ENCODE measurements at places on chromosomes 1 and 21.

GRCh38 chr1:115666702-115667101 lies 24.9 kb downstream of the VANGL1 start:
- no peaks in the 10 kb centered on the region for H3K4me1 ChIP-seq
- H3K27ac ChIP-seq = peak overlapping the region; percentile 55
- H3K27me3 ChIP-seq = no peaks in the 10 kb centered on the region
- no peak for DNase-seq
- H3K4me3 ChIP-seq = no peak overlapping the region

- H3K27me3 ChIP-seq = no peaks in the 10 kb centered on the region
- no peaks in the 10 kb centered on the region for H3K36me3 ChIP-seq
- no peak overlapping the region for H3K4me3 ChIP-seq
- H3K4me1 ChIP-seq = no peaks in the 10 kb centered on the region
- no peak for DNase-seq
Measured at GRCh38 chr1:248627971-248628844, 6.7 kb downstream of the OR2T11 start.

DNA sequence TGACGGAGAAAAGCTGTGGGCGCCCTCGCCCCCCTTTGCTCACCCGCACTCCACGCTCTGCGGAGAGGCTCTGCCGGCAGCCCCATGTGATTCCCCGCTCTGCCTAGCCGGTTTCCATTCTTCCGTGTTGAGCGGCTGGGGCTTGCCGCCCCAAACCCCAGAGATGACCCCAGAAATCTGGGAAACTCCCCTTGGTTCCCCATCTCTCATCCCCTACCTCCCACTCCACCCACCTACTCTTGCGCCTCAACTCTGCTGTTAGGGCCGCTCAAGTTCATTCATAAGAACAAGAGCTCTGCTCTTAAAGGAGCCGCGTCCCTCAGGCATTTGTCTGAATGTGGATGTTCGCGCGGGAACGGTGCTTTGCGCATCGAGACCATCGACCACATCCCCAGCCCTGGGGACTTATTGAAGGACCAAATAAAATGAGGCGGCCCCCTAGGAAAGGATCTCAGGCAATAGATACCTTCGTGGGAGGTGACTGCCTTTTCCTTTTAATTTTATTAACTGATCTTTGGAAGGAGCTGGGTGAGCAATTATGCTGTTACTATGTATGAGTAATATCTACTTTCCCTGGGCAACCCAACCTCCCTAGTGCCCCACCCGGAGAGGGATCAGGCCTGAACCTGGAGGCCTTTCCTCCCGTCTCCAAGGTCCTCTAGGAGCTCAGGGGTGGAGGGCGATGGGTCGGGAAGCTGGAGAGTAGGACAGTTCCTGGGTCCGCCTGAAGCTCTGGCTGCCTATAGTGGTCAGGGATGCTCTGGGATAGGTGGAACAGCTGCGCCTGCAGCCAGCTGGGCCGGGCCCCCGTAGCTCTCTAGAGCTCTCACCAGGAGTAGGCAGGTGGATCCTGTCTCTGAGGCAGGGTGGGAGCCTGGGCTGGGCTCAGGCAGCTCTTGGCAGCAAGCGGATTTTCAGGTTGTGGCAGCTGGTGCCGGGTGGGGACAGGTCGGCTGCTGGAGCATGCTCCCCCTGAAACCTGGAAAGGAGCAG lies 898 bp downstream of the MFSD2A start:
- peak; percentile 67 for DNase-seq
- H3K4me1 ChIP-seq = peaks cover 25% of the 10 kb centered on the region

- H3K4me1 ChIP-seq = peaks cover 29% of the 10 kb centered on the region
- DNase-seq = no peak
Measured at GRCh38 chr1:8517661-8518489, 200.0 kb downstream of the SLC45A1 start.

DNA sequence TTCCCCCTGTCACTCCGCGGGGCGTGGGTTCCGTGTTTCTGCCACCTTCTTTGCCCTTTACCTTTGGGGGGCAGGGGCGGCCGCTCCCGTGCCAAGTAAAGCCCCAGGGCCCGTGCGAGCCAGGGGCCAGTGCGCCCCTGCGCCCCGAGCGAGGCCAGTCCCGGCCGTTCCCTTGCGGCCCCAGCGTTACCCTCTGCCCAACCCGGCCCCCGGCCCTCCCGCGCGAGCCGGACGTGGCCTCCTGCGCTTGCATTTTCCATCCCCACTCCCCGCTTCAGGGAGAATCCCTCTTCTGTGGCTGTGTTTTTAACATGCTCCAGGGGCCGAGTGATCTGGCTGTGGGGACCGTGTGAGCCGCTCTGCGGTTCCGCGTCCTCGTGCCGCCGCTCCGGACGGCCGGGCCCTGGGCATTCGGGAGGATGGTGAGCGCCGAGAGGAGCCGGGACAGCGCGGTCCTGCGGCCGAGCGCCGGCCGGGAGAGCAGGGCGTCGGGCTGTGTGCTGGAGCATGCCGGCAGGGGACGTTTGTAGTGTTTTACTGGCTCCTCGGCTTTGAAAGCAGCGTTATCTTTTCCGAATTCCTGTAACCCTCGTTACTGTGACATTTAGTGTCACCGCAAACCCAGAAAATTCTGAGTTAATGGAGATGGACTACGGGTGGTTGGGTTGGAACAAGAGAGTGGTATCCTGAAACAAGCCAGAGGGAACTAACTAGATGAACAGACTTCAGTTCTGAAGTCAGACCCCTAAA lies 1.0 kb downstream of the GALNT2 start:
- H3K4me3 ChIP-seq = peak overlapping the region; percentile 77
- DNase-seq = no peak
- H3K36me3 ChIP-seq = no peaks in the 10 kb centered on the region
- H3K4me1 ChIP-seq = peaks cover 26% of the 10 kb centered on the region

DNA sequence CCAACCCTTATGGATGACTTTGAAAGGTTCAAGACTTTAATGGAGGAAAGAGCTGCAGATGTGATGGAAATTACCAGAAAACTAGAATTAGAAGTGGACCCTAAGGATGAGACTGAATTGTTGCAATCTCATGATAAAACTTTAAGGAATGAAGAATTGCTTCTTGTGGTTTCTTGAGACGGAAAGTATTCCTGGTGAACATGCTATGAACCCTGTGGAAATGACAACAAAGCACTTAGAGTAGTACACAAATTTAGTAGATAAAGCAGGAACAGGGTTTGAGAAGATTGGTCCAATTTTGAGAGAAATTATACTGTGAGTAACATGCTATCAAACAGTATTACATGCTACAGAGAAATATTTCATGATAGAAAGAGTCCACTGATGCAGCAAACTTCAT lies 215.4 kb downstream of the OMA1 start:
- no peak overlapping the region for H3K4me3 ChIP-seq
- H3K27ac ChIP-seq = no peak overlapping the region
- no peak for DNase-seq
- no peaks in the 10 kb centered on the region for H3K4me1 ChIP-seq
- no peaks in the 10 kb centered on the region for H3K36me3 ChIP-seq
- H3K27me3 ChIP-seq = no peaks in the 10 kb centered on the region

DNA sequence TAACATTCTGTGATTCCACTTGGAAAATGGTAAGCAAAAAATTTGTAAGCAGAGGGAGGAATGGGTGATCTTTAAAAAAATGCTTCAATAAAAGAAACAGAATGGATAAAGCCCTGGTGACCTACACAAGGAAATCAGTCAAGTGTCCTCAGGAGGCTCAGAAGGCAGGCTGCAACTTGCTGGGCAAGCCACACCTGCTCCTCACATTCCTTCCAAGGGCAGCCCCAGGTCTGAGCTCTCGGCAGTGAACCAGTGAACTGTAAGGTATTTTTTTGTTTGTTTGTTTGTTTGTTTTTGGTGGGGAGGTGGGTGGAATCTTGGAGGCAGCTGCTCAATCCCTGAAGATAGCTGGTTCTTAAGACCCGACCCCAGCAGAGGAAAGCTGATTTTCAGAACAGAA lies 4.4 kb downstream of the TACSTD2 start:
- H3K27me3 ChIP-seq = peaks cover 7% of the 10 kb centered on the region
- H3K36me3 ChIP-seq = no peaks in the 10 kb centered on the region
- peak; percentile 9 for DNase-seq
- H3K4me3 ChIP-seq = no peak overlapping the region
- H3K4me1 ChIP-seq = no peaks in the 10 kb centered on the region

GRCh38 chr1:212247179-212247721 lies 38.0 kb upstream of the PPP2R5A start:
- no peaks in the 10 kb centered on the region for H3K27me3 ChIP-seq
- H3K36me3 ChIP-seq = no peaks in the 10 kb centered on the region
- H3K4me1 ChIP-seq = no peaks in the 10 kb centered on the region
- DNase-seq = no peak
- H3K4me3 ChIP-seq = peak overlapping the region; percentile 6

DNA sequence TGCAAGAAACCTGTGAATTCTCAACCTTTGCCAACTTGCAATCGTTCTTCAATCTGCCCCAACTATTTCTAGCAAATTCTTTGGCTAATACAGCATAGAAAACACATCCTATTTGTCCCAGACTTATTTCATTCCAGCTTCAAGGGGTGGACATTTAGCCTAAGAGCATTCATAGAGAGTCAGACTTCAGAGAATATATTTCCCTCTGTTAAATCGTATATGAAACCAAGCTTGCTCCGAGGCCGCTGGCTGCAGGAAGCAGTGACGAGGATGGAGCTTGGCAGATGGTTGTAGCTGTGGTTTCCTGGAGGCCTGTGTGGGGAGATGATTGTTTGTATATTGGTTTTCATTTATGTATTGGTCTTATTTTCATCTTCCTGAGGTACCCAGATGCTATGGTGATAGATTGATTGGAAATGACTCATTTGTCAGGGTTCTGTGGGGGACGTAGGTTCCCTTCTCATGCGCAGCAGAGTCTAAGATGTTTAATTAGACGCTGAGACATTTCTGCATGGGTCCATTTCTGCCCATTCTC lies 26.1 kb downstream of the MAN1C1 start:
- no peak for DNase-seq
- H3K27ac ChIP-seq = peak overlapping the region; percentile 11
- H3K36me3 ChIP-seq = no peaks in the 10 kb centered on the region
- H3K4me1 ChIP-seq = no peaks in the 10 kb centered on the region

- H3K27ac ChIP-seq = no peak overlapping the region
- no peak for DNase-seq
- H3K4me1 ChIP-seq = peaks cover 39% of the 10 kb centered on the region
Measured at GRCh38 chr1:34856697-34857096, 2.9 kb downstream of the SMIM12 start.

DNA sequence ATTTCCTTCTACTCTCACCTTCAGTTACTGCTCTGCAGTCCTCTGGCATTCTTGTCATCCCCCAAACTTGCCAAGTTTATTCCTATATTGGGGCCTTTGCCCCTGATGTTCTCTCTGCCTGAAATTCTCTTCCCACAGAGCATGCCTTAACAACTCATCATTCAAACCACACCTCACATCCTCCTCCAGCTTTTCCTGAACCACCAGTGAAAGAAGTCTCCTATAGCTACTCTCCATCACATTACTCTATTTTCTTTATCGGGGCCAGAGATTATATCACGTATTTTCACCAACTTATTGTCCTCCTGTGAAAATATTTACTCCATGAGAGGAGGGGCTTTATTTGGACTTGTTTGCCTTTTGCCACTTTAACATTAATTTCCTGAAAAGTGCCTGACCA lies 32.1 kb downstream of the EXTL2 start:
- DNase-seq = no peak
- no peaks in the 10 kb centered on the region for H3K36me3 ChIP-seq
- no peak overlapping the region for H3K4me3 ChIP-seq

DNA sequence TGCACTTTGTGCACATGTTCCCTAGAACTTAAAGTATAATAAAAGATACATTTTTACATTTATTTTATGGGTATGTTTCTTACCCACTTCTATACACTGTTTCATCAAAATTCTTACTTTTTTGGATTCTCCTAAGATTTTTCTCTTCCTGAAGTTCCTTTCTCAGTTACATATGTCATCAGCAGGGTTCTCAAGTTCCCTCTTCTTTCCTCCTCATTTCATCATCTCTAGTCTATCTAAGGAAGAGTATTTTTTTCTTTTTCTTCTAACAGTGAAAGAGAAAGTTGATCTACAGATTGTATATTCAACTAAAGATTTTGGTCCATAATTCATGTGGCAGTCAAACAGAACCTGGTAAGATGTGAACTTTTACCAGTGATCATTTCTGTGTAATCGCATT lies 41.2 kb upstream of the CYYR1 start:
- no peak for DNase-seq
- H3K27me3 ChIP-seq = no peaks in the 10 kb centered on the region
- no peaks in the 10 kb centered on the region for H3K36me3 ChIP-seq
- H3K4me3 ChIP-seq = no peak overlapping the region

GRCh38 chr1:15918962-15919715 lies 56.8 kb downstream of the ZBTB17 start:
- no peak overlapping the region for H3K4me3 ChIP-seq
- H3K36me3 ChIP-seq = peaks cover 55% of the 10 kb centered on the region
- H3K27me3 ChIP-seq = no peaks in the 10 kb centered on the region
- no peak overlapping the region for H3K27ac ChIP-seq
- H3K4me1 ChIP-seq = peaks cover 8% of the 10 kb centered on the region

Measured in right atrium auricular region (tissue), 2 donors.